Mucosa of descending colon (tissue), 3 donors: ENCODE measurements at places on chromosomes 1 and 21. TPM values are rescaled to one million over a fixed set of nuclear protein-coding genes. Genes with fewer than 3 reads are reported as not detected.

- peak; percentile 66 for DNase-seq
Measured at GRCh38 chr1:16204634-16205333, 7.7 kb downstream of the ARHGEF19 start.

- DNase-seq: no peak
Measured at GRCh38 chr1:147202576-147202975, 22.6 kb downstream of the FMO5 start.

DNA sequence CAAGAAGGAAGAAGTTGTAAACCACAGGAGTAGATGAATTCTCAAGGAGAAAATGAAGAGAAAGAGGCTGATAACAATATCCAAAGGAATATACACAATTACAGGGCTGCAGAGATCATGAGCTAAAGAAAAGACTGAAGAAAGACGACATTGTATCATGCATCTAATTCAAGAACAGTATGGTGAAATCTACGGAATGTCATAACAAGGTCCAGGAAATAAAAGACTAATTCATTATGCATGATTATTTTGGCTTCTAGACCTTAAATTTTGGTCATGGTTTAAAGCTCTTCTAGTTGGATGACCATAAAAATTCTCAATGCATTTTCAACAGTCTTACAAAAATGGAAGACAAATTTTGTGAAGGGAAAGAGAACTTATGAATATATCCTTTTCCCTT is 71.7 kb downstream of the SH3GLB1 start:
- DNase-seq: no peak

LRRC3 gene
- total RNA-seq: 17.9 TPM

DNA sequence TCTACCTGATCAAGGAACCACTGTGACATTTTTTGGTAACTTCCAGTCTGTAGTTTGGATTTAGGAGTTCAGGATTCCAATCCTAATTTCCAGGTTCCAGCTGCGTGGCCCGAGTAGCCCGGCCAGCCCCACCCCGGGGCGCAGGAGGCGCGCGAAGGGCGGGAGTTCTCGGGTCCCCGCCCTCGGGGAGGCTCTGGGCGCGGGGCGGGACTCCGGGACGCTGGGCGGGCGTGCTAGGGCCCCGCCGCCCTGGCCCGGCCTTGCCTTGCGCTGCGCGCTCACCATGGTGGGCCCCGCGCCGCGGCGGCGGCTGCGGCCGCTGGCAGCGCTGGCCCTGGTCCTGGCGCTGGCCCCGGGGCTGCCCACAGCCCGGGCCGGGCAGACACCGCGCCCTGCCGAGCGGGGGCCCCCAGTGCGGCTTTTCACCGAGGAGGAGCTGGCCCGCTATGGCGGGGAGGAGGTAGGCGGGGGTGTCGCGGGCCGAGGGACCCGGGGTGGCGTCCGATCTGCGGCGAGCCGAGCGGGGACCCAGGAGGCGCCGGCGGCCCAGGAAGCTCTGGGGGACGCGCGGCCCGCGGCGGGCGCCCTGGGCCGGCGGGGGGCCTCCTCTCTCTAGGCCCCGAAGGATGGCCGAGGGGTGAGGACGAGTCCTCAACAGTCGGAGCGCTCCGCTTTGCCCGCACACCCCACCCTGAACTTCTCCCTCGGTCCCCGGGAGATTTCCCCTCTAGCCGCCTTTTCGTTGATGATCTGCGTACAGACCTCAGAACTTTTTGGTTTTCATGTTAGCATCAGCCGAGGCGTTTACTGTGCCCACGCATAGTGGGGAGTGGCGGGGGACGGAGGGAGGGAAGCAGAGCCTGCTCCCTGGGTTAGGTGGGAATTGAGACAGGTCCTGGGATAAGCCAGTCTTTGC is at the start of gene NENF:
TSS of gene NENF (plus strand) at position 260 of the 916 bp plus-strand sequence. CDS start at position 284, 24 bp downstream.
- DNase-seq: peak; percentile 93

MTARC1 gene
- total RNA-seq: 22.7 TPM

OPRD1 gene
- total RNA-seq: 0.48 TPM

DNA sequence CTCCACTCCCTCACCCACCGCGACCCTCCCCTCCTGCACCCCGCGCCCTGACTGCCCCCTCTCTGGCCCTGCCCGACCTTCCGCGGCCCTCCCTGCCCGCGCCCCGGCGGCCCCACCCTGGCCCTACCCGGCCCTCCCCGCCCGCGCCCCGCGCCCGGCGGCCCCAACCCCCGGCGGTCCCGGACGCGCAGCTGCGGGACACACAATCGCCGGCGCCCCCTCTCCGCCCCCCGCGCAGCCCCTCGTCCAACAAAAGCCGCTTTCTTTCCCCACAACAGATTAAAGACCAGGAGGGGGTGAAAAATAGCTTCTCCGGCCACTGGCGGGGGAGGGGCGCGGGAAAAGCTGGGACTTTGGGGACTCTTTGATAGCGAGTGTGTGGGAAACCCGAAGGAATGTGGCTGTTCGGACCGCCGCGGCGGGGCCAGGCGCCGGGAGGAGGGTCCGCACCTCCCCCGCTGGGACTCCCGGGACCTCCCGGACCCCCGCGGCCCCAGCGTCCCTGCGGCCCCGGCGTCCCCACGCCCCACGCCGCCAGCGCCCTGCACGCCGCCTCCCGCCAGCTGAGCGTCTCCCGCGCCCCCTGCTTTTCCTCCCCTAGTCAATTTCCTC is 8.8 kb upstream of the ID3 start:
- peak; percentile 55 for DNase-seq

DNA sequence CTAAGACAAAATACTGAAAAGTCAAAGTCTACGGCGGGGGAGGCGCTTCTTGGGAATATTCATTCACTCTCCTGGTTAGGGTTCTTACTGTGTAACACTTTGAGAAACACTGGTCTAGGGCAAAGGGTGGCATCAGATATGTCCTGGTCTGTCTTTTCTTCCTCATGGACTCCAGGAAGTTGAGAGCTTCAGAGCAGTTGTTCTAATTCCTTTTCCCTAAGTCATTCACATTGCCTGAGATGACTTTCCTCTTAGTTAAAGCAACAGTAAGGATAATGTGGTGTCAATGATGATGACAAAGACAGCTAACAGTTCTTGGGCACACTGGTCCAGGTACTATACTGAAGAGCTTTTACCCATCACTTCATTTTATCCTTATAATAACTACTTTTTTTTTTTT is 27.0 kb downstream of the FGGY start:
- DNase-seq: no peak

TIE1 gene
- 18.6 TPM for total RNA-seq

DNA sequence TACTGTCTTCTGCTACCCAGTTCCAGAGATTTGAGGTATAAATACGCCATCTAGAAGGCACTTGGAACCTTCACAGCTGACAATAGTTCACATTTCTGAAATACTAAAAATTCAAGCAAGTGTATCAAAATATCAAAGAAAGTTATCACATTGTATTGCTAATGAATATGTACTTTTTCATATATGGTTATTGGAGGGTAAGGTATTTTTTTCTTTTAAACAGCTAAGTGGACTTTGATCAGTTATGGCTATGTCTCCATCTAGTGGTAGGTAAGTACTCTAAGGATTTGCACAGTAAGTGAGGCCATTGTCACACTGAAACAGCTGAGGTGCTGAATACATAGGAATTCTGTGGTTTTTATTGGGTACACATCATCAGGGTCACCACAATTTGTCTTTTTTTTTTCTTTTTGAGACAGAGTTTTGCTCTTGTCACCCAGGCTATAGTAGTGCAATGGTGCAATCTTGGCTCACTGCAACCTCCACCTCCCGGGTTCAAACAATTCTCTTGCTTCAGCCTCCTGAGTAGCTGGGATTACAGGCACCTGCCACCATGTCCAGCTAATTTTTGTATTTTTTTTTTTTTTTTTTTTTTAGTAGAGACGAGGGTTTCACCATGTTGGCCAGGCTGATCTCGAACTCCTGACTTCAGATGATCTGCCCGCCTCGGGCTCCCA is 49.1 kb upstream of the CR2 start:
- no peak for DNase-seq
